ENCODE measurements at places on chromosomes 1 and 21.

DNA sequence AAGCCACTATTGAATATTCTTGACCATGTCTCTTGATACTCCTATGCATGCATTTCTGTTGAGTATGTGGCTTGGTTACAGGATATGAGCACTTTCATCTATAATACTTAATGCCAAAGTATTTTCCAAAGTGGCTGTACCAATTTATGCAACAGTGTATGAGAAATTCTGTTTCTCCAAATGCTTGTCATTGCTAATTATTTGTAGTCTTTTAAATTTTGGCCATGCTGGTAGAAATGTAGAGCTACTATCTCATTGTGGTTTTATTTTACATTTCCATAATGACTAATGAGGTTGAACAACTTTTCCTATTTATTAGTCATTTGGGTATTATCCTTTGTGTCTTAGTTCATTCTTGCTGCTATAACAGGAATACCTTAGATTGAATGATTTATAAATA is 71.4 kb upstream of the TSPAN2 start:
- DNase-seq, result no peak

GRCh38 chr1:220338759-220339158 is 66.5 kb upstream of the RAB3GAP2 start:
- no peak for DNase-seq

DNA sequence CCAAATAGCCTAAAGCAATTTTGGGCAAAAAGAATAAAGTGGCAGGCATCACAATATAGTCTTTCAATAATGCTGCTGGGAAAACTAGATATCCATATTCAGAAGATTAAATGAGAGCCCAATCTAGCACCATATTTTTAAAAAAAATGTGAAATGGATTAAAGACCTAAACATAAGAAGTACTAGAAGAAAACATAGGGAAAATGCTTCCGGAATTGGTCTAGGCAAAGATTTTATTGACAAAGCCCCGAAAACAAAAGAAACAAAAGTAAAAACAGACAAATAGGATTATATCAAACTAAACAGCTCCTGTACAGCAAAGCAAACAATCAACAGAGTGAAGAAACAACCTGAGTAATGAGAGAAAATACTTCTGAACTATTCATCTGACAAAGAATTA is 48.6 kb upstream of the KCNK1 start:
- no peak for DNase-seq

- DNase-seq, result no peak
Observed at GRCh38 chr1:26224606-26225005, 9.4 kb upstream of the CEP85 start.

GRCh38 chr1:47024141-47024801 is 802 bp downstream of the CYP4X1 start:
- DNase-seq, result no peak

GRCh38 chr1:51973587-51974474 is 16.7 kb downstream of the RAB3B start:
- no peak for DNase-seq

DNA sequence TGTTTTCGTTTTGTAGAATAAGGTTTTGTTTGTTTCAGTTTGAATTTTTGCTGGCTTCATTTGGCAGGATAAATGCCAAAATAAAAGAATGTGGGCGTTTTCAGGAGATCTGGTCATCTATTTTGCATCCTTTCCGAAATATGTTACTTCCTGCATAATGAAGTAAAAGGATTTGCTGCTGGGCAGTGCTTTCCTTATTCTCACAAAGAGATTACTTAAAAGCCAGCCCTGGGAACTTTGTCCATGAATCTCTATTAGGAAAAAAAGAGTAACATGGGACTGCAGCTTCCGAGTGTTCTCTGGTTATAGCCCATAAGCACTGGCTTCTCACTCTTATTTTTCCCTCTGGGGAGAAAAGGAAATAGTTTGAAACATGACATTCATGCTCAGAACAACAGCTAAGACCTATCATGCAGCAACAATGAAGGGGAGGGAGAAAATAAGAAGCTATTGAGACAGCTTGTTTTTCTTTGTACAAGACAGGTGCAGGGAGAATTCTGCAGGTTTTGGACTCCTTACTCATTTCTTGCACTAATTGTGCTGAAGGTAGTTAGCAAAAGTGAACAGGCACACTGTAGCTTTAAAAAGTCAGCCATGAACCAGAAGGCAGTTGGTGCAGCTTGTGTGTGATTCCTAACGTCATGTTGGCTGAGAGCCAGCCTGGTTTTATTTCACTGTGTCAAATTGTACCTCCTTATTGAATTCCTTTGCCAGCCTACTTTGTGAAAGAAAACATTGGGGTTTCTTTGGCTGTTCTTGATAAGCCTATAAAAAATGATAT is at the start of gene SAMD13:
SAMD13 (plus strand) TSS at position 705 of the 781 bp plus-strand sequence. CDS start 1,527 bp downstream, outside the sequence.
- no peak for DNase-seq

DNA sequence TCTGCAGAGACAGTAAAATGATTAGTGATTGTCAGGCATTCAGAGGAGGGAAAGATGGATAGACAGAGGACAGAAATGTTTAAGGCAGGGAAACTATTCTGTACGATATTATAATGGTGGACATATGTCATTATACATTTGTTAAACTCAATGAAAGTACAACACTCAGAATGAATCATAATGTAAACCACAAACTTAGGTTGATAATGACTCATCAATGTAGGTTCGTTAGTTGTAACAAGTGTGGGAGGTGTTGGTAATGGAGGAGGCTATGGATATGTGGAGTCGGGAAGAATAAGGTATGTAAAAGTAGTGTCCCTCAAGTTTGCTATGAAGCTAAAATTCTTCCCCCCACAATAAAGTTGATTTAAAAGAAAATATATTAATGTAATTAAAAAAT is 455.0 kb downstream of the BRINP3 start:
- no peak for DNase-seq

- DNase-seq, result no peak
Observed at GRCh38 chr1:36089393-36090121, 865 bp downstream of the ADPRS start.

DNA sequence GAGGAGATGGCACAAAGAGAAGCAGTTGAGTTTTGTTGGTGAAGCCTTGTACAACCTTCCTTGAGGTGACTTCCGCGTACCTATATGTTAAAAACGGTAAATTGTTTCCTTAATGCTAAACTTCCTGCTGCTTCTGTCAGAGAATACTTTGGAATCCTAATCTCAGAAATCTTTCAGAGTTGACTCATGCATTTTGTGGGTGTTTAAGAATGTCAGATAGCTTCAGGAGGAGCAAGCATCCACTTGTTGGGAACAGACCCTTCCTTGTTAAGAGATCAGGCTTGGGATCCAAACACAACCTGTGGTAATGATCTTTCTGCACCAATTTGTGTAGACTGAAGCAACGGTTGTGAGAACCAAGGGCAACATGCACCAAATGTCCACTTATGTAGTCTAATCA is 29.5 kb downstream of the AK4 start:
- no peak for DNase-seq

DNA sequence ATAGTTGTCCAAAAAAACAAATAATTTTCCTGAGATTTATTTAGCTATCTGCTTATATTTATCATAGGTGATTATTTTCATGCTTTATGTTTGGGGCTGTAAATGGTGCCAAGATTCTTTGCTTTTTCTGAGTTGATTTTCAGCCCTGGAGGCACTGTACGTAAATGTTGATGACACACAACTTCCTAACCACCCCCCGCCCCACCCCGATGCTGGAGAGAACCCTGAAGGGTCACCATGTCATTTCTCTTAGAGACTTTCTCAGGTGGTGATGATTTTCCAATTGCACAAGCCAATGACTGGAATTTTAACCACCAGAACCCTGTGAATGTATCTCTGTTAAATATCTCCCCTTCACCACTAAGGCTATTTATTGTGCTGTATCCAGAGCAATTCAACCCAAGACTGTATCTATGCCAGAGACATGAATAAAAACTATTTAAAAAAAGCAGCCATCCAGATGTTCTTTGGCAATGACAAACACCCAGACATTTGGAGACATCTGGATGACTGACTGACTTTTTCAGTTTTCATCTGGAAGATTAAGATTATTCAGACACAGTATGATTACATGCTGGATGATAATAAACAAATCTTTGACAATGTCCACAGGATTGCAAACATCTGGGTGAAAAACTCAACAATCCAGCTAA is 346.0 kb downstream of the LMX1A start:
- no peak for DNase-seq

GRCh38 chr21:46568562-46568961 is 36.3 kb downstream of the S100B start:
- DNase-seq, result no peak

- no peak for DNase-seq
Observed at GRCh38 chr1:243917177-243917862, 67.3 kb upstream of the AKT3 start.

DNA sequence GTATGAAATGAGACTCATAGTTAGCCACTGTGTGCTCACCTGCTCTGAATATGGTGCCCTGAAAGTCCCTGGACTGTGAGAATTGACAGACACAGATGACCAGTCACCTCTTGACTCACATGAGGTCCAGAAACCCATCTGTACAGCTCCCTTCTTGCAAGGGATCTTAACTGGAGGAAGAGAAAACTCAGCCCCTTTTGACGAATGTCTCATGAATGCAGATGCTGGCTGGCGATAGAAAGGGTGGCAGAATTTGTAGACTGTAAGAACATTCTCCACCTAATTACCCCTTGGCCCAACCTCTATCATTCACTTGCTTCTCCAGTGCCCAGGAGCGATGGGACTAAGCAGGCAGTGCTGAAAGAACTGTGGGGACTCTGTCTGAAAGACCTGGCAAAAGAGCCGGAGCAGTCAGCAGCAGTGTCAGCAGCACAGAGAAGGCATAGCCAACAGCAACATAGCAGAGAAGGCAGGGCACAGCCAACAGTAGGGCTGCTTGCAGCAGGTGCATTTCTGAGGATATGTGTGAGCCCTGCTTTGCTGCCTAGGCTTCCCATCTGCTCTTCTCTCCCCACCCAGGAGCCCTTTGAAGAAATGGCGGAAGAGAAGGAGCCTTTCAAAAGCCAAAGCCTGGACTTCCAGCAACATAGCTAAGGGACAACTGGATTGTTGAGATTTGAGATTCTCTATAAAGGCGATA is 25.8 kb upstream of the IFNGR2 start:
- DNase-seq, result no peak

DNA sequence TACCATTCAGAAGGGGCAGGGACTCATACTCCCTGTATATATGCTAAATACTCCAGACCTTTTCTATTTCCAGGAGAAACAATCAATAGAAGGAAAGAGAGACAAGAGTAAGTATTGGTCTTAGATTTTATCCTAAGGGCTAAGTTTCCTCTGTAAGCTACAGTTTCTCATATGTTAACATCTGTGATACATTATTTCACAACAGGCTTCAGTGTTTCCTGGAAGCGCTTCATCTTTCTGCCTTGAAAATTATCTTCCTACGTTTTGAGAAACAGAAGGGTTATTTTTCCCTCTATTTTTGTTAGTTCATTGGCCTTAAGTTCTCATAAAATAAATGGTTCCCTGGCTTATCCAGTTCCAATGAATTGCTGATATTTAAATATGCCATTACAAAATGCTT is 15.6 kb downstream of the FMO1 start:
- no peak for DNase-seq

- no peak for DNase-seq
Observed at GRCh38 chr1:21939650-21940374, 2.7 kb upstream of the HSPG2 start.

DNA sequence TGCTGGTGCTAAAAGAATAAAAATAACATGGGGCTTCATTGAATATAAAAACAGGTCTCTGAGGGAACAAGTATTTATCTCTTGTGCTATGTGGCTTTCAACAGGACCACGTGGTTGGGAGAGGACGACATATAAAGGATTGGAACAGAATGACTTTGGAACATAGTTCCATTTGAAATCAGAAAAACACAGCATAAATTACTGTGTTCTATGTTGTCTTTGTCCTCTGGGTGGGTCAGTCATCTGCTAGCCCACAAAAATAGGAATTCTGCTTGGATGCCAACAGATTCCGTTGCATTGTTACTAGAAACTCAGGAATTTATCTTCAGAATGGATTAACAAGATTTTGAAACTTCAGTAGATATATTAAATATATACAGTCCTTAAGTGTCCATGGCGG is 5.9 kb downstream of the CEP85 start:
- DNase-seq, result no peak

- DNase-seq, result no peak
Observed at GRCh38 chr1:230641346-230641745, 935 bp upstream of the COG2 start.

DNA sequence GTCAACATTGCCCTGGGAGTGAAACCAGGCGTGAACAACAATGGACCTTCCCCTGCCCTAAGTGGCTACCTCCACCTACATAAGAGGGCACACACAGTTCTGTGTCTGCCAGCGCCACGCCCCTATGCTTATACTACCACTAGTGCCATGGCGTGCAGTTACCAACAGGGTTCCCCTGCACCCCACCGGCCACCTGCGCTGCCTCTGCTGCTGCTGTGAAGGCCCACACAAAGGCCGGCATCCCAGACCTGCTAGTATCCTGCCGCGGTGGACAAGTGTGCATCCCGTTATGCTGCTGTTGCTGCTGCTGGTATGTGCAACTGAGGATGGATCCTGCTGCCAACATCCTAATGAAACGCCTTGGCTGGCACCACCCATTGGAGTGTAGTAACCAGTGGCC is 75.7 kb downstream of the INTS7 start:
- no peak for DNase-seq

DNA sequence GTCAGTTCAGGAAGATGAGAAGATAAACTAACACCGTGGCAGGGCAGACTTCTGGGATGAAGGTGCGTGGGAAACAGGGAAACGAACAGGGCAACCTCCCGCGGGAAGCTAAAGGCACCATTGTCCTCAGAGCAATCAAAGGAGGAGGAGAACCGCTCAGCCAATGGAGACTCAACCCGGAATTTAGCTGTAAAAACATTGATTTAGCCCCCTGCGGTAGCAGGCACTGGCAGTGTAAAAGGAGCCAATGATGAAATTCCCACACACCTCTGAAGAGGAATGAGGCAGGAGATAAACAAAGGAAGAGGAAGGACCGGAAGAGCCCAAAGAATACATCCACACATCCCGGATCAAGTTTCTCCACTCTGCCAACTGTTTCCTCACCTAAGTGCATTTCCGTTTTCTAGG is 19.5 kb downstream of the HLCS start:
- no peak for DNase-seq

DNA sequence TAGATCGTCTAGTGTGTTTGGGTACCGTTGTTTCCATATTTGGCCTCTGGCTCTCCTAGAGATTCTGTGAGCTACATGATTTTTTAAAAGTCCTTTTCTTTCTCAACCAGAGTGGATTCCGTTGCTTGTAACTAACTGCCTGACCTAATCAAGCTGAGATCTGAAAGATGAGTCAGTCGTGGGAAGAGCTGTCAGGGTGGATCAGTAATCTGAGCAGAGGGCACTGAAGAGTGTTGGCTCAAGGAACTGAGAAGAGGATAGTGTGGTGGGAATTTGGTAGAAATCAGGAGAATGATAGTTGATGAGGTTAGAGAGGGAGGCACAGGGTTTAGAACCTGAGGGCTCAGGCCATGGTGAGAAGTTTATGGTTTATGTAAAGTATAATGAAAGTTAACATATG is 52.2 kb downstream of the TRAF5 start:
- no peak for DNase-seq

- no peak for DNase-seq
Observed at GRCh38 chr1:90831910-90832309, 114.8 kb upstream of the BARHL2 start.

- no peak for DNase-seq
Observed at GRCh38 chr1:220370041-220370700, 97.9 kb upstream of the RAB3GAP2 start.
